ENCODE measurements at places on chromosomes 3 and 15. TPM values are rescaled to one million over a fixed set of nuclear protein-coding genes. Genes with fewer than 3 reads are reported as not detected.
A peak's percentile ranks its signal among the peaks of the same experiment; 100 is the strongest.

DNA sequence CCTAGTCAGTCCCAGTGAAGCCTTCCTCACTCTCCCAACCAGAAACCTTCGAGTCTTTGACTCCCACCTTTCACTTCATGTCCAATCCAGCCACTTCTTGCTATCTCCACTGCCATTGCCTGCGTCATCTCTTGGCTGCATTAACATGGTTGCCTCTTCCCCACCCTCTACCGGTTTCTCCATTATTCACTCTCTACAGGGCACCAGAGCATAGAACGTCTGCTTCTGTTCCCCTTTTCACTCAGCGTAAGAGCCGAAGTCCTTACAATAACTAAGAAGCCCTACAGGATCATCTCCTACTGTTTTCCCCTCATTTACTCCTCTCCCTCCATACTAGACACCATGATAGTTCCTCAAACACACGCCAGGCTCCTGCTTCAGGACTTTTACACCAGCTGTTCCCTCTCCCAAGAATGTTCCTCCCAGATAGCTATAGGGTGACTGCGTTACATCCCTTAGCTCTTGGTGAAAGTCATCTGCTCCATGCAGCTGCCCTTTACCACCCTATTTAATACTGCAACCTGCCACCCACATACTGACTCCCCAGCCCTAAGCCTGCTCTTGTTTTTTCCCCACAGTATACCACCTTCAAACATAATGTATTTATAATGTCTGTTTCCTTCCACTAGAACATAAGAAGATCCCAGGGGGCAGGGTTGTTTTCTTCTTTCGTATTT lies 30.9 kb downstream of the RCN2 start:
- no peak for DNase-seq

GRCh38 chr3:36957862-36958686 lies 13.2 kb upstream of the TRANK1 start:
- DNase-seq: peak; percentile 82

DNA sequence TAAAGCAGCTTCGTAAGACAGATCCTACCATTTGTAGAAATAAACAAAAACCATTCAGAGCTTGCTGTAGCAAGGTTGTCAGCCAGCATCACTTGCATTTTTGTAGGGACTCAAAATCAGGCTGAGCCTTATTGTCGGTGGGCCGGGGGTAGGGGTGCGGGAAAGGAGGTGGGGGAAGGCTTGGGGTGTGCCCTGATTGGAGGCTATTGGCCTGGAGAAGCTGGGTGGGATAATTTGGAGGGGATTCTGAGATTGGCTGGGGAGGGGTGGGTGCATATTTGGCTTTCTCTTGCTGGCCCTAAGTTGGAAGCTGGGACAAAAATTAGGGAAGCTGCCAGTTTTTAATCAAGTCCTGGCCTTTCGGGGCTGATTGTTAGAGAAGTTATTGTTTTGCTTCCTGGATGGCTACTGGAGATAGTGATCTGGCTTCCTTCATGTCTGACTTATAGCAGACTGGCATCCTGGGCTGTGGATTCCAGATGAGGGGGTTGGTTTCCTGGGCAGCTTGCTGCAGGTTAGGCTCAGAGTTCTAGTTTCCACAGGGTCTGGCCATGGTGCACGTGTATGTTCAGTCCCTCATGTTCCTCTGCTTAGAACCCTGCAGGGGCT lies 22.8 kb downstream of the STOML1 start:
- no peak for DNase-seq

GRCh38 chr3:32593903-32594525 lies 23.4 kb upstream of the DYNC1LI1 start:
- DNase-seq: no peak

DNA sequence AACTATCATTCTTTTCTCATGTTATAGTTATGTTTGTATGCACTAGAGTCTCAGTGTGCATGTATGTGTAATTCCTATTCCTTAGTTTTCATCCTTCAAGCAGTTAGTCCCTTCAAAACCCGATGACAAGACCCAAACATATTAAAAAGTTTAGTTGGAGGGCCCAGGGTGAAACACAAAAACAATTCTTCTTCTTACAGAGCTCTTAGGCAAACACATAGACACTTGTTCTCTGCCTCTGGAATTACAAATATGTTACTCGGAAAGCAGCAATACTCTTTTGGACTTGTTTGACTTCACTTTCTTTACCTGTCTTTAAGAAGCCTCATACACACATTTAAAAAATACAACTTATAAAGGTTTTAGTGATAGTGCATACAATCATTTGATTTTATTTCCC lies 763 bp upstream of the CNTN6 start:
- no peak for DNase-seq

The AMT gene
- 1.5 TPM for total RNA-seq

- peak; percentile 59 for DNase-seq
Observed at GRCh38 chr3:40939030-40939740, 260.1 kb upstream of the CTNNB1 start.

DNA sequence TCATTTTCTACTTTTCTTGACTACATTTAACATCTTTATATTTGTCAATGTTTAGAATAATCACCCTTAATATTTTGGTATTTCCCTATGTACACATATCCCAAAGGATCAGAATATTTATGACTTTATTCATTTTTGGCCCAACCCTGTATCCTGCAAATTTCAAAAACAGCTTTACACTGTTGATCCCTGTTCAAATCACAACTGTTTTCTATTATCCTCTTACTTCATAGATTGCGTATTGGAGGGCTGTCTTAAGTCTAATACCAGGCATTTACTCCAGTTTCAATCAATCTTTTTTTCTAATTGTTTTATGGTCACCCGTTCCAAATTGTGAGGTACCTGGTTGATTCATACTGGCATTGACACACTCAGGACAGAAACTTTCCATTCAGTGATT lies 107.9 kb downstream of the RPL22L1 start:
- DNase-seq: no peak

DNA sequence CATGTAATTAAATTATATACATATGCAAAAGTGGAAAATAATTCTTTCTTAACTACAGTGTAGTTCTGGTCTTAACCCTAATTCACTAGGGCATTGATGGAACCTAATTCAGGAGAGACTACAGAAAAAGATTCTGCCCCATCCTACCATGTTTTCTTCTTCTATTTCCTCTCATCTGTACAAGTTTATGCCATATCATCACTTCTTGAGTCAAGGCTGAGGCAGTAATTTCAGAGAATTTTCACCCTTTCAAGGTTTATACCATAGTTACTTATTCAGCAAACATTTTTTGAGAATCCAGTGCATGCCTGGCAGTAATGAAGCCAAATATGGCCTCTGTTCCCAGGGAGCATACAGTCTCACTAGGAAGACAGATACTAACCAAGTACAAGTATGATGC lies 33.4 kb downstream of the SHOX2 start:
- no peak for DNase-seq

DNA sequence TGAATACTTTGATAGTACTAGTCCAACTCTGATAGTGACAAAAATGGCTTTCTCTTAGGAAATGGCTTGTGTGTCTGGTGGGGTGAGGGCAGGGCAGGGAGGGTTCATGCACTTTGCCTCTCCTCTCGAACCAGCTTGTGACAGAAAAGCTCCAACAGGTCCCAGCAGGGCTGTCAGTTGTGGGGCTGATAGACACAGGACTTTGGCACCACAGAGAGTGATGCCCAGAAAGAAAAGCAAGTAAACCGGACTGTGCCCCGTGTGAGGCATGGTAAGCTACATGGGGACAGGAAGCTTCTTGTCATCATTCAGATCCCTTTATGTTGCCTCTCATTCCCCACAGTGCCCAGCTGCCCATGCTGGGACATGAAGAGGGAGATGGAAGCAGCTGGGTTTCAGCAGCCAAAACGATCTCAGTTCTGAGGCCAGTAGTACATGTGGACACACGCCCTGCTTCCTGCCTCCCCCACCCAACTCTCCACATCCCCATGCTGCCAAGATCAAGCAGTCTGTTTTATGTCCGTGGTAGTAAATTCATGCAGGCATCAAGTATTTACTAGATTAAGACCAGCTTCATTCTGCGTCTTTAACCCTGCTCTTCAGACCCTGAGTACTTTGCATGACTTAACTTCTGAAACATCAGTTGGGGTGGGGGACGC lies 29.7 kb upstream of the LIPC start:
- no peak for DNase-seq

DNA sequence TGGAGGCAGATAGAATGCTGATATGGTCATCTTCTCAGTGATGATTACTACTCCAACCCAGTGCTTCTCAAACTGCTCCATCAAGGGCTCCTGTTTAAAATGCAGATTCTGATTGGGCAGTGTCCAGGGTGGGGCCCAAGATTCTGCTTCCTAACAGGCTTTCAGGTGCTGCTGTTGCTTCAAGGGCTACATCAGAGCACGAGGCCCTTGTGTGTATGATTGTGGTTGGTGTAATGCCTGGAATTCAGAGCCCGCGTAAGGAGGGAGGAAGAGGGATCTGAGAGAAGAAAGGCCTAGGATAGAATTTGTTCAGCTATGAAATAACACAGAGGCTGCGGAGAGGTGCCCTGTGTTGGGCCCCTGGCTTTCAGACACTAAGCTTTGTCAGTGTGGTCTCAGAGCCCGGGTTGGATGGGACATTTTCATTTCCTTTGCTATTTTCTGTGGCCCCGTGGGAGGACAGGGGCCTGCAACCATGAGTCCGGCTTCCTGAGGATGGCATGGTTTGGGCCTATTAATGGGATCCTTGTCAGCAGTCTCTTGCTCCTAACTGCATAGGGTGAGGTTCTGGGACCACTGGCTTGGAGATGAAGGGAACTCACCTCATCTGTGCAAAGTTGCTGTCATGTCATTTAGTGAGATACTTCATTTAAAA lies 53.0 kb downstream of the ATP1B3 start:
- DNase-seq: no peak

DNA sequence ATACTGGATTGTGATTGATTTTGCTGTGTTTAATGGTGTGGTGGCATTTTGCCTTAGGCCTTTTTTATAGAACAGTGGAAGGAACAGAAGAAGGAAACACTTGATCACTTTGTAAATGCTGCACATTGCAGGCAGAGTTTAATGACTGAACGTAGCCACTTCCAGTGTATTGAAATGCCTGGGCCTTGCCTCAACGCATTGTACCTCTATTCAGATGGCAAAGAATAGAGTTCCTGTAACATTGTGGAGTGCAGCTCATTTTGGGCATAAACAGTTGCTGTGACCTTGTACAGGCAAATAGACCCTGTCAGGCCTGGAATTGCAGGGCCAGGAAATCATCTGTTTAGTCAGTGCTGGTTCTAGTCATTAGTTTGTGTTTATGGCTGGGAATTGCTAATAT lies 225.0 kb downstream of the EPHA3 start:
- no peak for DNase-seq

The CD86 gene
- total RNA-seq: not detected

The CALML4 gene
- 1.4 TPM for total RNA-seq

DNA sequence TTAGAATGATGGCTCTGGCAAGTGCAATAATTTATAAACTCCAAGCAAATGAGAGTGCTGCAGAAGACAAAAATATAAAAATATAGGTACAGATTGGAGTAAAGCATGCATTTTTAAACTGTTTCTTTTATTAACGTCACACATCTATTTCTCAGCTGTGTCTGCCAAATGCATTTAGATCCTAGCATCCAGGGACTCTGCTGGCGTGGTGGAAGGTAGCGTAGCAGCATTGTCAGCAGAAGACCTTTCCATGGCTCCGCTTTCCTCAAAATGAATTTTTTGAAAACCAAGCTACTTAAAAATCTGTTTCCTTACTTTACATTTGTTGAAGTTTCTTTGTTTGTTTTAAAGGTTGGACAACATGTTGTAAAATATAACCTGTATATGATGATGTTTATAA lies 16.3 kb upstream of the ATP10A start:
- no peak for DNase-seq

The LMAN1L gene
- not detected for total RNA-seq

DNA sequence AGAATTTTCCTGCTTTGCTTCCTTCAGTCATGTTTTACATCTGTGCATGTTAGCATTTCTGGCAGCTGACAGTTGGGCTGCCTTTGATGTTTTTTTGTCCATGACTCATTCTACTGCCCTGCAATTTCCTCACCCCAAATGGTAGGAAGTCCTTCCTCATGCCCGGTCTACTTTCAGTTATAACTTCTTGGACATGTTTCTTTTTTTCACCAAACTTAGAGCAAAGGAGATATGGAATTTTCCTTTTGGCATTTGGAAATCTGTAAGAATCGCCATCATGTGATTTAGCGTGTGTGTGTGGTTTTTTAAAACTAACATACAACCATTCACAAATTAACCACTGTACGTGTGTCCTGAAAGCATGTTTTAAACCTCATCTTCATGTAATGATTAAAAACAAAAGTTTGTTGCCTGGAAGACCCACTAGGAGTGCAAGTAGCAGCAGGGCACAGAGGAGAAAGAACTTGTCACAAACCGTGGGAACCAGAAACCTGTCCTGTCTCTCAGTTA lies 430.7 kb upstream of the CFAP20DC start:
- DNase-seq: peak; percentile 95

DNA sequence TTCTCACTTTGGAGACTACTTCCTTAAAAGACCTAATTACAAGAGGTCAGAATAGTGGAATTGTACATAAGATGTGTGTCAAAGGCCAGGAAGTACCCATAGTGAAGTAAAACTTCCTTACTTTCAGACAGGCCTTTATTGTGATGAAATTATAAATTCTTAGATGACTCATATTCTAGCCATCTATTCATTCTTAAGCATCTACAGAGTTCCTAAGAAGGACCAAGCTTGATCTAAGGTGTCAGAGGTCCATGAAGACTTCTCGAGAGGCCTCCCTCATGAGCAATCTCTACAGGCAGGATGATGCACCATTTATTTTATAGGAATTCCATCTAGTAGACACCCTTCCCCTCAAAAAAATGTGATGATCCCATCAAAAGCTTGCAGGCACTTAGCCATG lies 493.3 kb downstream of the MAGI1 start:
- no peak for DNase-seq

The SCG3 gene
- total RNA-seq: not detected

GRCh38 chr3:20001932-20002331 lies 10.1 kb downstream of the PP2D1 start:
- no peak for DNase-seq

- no peak for DNase-seq
Observed at GRCh38 chr3:152394246-152394645, 125.5 kb downstream of the MBNL1 start.

The PCLAF gene
- total RNA-seq: 185 TPM

The REC114 gene
- total RNA-seq: not detected

GRCh38 chr15:55894399-55894965 lies 98.9 kb downstream of the NEDD4 start:
- DNase-seq: no peak

The UBA3 gene
- total RNA-seq: 127 TPM

DNA sequence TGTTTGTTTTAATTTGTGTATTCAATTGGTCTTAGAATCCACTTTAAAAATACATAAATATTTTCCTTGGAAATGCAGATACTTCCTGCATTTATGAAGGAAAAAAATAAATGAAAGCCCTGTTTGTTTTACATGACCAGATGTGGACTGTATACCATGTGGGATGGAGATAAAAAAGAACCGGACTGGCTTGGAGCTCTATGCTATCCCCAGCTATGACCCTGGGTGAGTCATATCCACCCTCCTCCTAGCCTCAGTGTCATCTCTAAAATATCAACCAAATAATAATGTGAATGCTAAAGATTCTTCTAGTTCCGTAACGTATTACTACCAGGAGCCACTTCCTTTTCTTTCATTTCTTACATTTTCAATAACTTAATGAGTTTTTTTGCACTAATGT lies 44.5 kb upstream of the PDZRN3 start:
- DNase-seq: peak; percentile 46

The C3orf22 gene
- not detected for total RNA-seq

The SLC9A9 gene
- 0.84 TPM for total RNA-seq

GRCh38 chr3:132773071-132773619 lies 50.9 kb upstream of the NPHP3 start:
- DNase-seq: peak; percentile 11

The C15orf62 gene
- total RNA-seq: not detected

The NEO1 gene
- 4.1 TPM for total RNA-seq

The SLCO2A1 gene
- 0.39 TPM for total RNA-seq

GRCh38 chr3:171126478-171127209 lies 100.1 kb upstream of the SLC2A2 start:
- DNase-seq: no peak

Measured in RPMI7951 (cell line).